ENCODE measurements at places on chromosomes 11 and 22.

GRCh38 chr11:11844272-11844671 is 2.5 kb downstream of the USP47 start:
- no peak for DNase-seq

- no peak for DNase-seq
Measured at GRCh38 chr11:78649361-78650215, 74.9 kb upstream of the NARS2 start.

GRCh38 chr22:25125693-25126357 is 73.8 kb upstream of the CRYBB3 start:
- no peak for DNase-seq

- no peak for DNase-seq
Measured at GRCh38 chr11:107669893-107670601, 41.8 kb downstream of the SLN start.

- DNase-seq: peak; percentile 15
Measured at GRCh38 chr22:41021613-41022454, 70.6 kb upstream of the EP300 start.

GRCh38 chr11:78910322-78910721 is 335.7 kb upstream of the NARS2 start:
- DNase-seq: no peak

DNA sequence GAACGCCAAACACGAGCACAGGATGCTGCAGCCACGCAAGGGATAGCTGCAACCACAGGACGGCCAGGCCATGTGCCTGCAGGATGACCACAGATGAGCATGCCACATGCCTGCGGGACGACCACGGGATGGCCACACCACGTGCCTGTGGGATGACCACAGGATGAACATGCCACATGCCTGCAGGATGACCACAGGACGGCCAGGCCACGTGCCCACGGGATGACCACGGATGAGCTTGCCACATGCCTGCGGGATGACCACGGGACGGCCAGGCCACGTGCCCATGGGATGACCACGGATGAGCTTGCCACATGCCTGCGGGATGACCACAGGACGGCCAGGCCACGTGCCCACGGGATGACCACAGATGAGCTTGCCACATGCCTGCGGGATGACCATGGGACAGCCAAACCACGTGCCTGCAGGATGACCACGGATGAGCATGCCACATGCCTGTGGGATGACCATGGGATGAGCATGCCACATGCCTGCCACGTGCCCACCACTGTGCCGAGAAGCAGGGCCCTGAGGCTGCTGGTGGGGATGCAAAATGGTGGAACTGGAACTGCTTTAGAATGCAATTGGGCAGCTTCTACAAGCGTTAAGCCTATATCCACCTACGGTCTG is 12.8 kb upstream of the MOB2 start:
- no peak for DNase-seq

DNA sequence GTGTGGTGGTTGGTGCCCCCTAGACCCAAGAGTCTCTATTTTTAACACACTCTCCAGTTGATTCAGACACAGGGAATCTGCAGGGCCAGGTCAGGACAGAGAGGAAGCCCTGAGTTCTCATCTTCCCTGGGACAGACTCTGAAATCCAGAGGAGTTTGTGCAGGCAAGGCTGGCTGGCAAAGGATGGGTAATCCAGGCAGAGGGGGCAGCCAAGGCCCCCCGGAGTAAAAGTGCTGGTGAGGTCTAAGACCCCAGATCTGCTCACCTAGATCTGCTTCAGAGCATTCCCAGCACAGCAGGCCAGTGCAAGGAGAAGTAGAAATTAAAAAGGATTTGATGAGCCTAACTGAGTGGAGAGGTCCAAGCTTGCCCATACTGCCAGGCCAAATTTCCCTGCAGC is 40.6 kb upstream of the MN1 start:
- DNase-seq: no peak

GRCh38 chr11:96152623-96153022 is 190.4 kb downstream of the MAML2 start:
- DNase-seq: no peak

- DNase-seq: no peak
Measured at GRCh38 chr11:61418136-61418535, 11.6 kb downstream of the CPSF7 start.

DNA sequence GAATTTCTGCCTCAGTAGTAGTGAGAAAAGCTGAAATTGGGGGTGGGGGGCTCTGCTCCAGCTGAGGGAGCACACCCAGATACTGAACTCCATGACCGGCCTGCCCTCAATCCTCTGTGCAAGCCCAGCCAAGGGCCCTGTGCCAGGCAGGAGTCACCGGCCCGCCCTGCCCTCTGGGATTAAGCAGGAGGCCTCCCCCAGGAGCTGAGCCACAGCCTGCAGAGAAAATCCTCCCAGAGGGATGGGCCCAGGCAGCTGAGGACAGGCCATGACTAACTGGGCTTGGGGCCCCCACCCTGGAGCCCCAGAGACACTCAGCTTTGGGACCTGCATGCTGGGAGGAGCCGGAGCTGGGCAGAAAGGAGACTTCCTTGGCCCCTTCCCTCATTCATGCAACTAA is 48.8 kb downstream of the MN1 start:
- DNase-seq: no peak

DNA sequence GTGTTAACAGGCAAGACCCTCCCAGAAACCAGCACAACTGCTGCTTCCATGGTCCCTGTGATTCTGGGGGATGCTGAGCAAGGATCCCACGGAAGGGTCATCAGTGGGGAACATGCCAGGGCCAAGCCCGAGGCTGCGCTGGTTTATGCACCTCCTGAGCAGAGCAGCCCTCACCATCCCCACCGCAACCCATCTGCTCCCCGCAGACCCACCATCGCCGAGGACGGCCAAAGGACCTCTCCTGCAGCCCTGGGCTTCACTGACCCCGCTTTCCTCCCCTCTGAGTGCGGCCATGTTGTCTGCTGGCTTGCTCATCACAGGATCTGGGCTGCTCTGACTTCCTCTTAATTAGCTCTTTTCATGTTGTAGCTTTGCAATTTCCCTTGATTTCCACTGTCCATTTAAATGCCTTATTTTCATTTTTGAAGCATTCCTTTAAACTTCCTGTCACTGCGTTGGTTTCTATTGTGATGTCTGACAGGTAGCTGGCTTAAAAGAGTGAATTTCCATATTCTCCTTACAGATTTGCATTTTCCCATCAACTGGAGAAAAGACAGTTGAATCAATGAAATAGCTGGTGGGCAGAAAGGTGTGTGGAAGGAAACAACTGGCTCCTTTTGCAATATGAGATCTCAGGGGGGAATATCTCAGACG is 14.9 kb downstream of the TP53AIP1 start:
- no peak for DNase-seq

DNA sequence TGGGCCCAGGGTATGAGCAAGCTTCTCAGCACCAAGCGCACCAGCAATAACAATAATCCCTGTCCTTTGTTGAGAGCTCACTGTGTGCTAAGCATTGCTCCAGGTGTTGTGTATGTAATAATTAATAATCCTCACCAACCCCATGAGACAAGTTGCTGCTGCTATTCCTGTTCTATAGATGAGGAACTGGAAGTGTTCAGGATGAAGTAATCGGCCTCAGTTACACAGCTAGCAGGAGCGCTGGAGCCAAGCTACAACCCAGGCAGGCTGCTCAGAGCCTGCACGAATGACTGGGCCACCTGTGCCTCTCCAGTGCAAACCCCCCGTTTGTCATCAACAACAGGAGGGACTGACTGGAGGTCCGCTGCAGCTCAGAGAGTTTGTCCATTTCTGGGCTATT is 35.2 kb upstream of the CECR2 start:
- no peak for DNase-seq

DNA sequence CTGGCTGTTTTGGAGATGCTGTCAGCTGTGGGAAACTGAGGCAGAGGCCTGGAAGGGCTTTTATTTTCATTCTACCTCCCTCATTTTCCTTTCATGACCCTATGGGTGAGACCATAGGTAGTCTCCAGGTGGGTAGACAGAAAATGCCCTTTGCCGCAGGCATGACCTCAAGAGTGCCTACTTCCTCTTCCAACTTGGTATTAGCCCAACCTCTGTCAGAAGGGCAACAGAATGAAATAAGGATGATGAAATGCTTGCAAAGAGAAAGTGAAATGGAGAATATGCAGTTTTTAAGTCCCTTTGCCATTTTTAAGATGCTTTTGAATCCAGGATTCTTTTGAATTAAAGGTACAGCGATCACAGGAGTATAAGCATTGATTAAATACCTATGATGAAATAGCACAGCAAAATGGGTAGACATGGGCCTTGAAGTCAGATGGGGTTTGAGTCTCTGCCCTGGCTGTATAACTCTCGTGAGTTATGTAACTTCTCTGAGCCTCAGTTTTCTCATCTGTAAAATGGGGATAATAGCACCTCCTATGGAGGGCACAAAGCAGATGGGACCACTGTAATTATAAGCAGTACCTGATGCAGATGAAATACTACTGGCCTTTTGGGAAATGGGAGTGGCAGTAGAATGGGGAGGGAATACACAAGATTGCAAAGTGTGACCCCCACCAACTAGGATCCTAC is 3.7 kb downstream of the ASPHD2 start:
- no peak for DNase-seq

- no peak for DNase-seq
Measured at GRCh38 chr11:94450048-94450447, 43.6 kb downstream of the MRE11 start.

- DNase-seq: no peak
Measured at GRCh38 chr22:19740586-19740985, 17.2 kb downstream of the GP1BB start.

GRCh38 chr11:77267962-77268361 is 33.5 kb downstream of the GDPD4 start:
- no peak for DNase-seq

- DNase-seq: no peak
Measured at GRCh38 chr11:126101251-126101929, 38.7 kb upstream of the CDON start.

DNA sequence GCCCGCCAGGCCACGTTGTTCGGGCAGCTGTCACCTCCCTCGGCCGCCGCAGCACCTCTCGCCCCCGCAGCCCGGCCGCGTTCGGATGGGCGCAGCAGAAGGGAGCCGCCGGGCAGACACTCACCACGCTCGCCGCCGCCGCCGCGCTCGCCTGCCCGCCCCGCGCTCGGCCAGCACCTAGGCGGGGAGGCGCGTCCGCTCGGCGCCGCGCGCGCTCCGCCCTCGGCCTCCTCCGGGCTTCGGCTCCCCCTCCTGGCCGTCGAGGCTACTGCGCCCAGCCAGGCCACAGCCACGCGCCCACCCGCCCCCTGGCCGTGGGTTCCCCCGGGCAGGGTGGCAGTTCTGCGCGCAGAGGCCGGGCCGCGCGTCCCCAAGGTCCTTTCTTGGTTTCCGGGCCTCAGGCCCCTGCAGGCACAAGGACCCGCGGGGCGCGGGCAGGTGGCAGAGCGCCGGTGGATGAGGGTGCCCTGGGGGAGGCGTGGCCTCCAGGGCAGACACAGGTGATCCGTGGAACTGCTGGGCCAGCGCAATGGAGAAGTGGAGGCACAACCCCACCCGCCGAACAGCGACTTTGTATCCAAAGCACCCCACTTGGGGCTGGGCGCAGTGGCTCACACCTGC is at the start of gene SLC25A22:
TSS of gene SLC25A22 (minus strand) at position 189 of the 621 bp plus-strand sequence. CDS start 3,275 bp downstream, outside the sequence.
- peak; percentile 78 for DNase-seq

DNA sequence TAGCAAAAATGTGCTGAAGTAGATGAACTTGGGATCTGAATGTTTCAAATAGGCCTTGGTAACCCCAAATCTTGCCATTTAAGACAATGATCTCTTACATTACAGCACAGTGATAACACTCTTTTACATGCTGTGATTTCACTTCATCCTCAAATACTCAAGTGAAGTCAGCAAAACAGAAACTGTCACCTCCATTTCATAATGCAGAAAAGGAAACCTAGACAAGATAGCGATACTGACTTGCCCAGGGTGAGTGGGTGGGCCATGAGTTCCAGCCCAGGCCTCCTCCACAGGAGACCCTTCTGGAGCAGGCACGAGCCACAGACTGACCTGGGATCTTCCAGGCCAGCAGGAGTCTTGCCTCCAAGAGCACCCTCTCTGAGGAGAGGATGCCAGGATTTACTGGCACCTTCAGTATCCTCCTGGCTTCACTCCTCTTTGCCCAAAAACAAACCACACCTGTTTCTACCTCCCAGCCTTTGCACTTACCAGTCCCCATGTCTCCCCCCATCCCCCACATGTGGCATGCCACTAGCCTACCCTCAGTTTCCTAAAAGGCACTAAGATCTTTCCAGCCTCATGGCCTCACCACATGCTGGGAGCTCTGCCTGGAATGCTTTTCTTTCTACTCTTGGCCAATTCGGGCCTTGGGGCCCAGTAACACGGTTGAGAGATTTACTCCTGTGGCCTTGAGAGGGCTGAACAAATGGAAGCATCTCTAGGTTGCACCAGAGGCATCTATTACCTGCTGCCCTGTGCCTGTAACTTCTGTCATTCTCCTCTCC is 1.9 kb upstream of the DGAT2 start:
- no peak for DNase-seq

DNA sequence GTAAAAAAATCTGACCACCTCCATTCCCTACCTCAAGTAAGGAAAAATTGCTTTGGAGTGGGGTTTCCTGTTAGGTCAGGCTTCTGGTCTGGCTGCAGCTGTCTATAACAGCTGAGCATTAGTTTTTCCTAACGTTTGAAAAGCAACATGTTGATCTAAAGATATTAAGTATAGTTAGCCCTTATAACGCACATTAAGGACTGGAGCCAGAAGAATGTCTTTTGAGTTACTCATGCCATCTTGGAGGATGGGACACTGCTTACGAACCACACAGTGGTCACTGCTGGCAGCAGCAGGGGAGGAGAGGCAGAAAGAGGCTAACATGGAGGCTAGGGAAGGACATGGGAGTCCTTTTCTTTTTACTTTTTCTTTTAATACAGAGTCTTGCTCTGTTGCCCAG is 44.1 kb upstream of the GDPD4 start:
- no peak for DNase-seq

DNA sequence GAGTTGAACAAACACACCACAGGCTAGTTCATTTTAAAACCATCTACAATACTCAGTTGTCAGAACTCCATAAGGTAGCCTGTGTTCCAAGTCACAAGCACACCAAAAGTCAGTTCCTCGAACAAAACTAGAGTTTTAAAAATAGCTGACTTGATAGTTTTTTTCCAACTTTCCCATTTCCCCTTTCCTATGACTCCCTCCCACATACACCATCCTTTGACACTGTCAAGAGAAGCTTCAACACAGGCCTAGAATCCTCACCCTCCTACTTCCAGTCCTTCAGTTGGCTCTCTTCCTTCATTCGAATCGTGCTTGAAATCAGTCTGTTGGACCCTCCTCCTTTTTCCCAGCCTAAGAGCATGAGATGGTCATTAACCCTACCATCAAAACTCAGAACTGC is 105.7 kb upstream of the AKIP1 start:
- DNase-seq: no peak

DNA sequence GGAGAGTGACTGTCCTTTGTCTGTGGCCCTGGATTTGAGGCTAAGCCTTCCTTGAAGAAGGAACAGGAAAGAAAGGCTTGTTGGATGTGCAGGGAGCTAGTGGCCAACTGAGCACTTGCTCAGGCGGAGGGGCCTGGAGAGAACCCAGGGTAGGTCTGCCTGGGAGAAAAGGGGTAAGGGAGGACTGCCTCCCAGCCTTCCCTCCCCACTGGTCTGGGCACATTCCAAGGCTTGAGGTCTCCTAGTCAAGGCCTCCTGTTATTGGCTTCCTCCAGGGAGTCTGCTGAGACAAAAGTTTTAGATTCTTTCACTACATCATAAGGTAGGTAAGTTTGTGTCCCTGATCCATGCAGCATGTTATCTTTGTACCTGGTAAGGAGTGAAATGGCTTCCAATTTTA is 15.2 kb downstream of the KCNQ1OT1 start:
- DNase-seq: no peak

Measured in stimulated activated CD8-positive, alpha-beta memory T cell treated with anti-CD3 and anti-CD28 coated beads, Interleukin-7, amount 100 ng/mL, for 1 hour (primary cell).